ENCODE measurements at places on chromosomes 1 and 21.

DNA sequence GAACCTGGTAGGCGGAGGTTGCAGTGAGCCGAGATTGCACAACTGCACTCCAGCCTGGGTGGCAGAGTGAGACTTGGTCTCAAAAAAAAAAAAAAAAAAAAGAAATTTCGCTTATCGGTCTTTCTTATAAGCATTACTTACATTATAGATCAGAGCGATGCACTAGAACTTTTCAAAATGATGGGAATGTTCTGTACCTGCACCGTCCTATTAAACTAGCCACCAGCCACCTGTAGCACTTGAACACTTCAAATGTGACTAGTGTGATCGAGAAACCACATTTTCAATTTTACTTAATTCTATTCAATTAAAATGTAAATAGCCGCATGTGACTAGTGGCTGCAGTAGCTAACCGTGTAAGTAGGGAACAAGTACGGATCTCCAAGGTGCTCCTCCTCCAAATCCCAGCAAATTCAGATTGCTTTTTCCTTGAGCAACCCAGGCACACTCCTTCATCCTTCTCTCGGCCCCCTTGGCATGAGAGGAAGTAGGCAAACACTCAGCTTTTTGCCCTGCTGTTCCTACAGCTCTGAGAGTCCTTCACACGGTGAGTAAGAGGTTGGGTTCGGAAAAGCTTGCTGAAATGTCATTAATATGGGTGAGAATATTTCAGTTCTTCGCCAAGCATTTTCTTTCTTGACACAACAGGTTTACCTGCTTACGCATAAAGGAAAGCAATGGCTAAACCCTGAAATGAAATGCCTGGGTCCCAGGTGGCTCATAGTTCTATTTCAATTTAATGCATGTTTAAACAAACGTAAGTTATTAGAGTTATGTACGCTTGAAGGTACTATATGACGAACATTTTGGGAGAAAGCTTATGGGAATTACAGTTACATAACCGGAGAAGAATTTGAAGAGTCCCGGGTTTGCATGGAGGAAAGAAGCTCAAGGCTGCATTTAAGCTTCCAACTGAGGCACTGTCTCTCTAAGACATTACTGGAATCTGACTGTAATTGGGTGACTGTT, 69.5 kb upstream of the HUNK start:
- no peak for DNase-seq

GRCh38 chr1:167955915-167956314, 19.0 kb upstream of the MPC2 start:
- no peak for DNase-seq

- DNase-seq = no peak
Observed at GRCh38 chr1:214897581-214897980, 185.0 kb upstream of the KCNK2 start.

GRCh38 chr1:38690790-38691449, 168.7 kb downstream of the RRAGC start:
- no peak for DNase-seq

- DNase-seq = no peak
Observed at GRCh38 chr1:184296466-184297243, 90.2 kb upstream of the C1orf21 start.

- DNase-seq = no peak
Observed at GRCh38 chr1:10948463-10948775, 64.0 kb upstream of the TARDBP start.

Data from kidney epithelial cell (primary cell).